ENCODE measurements at places on chromosomes 3 and 15. TPM values are rescaled to one million over a fixed set of nuclear protein-coding genes. Genes with fewer than 3 reads are reported as not detected.

DNA sequence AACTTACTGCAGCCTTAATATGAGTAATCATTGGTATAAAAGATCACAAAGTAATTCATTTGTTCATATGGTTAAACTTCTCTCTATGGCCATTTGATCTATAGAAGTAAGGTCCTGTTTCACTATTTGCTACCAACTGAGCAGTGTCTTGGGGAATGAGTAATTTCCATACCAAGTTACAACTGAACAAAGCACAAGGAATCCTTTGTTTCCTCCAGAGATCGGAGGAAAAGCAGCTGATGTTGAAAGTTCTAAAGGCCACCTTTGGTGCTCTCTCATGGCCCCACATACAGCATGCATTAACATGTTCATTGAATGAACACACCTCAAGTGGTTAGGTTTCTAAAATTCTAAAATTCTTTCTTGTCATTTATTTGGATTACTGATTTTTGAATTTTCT lies 7.1 kb upstream of the CNTN3 start:
- H3K4me1 ChIP-seq, result no peaks in the 10 kb centered on the region
- no peak for DNase-seq
- no peak overlapping the region for H3K4me3 ChIP-seq
- H3K36me3 ChIP-seq, result no peaks in the 10 kb centered on the region
- no peaks in the 10 kb centered on the region for H3K27me3 ChIP-seq

- H3K4me1 ChIP-seq, result no peaks in the 10 kb centered on the region
- no peak for DNase-seq
- H3K27me3 ChIP-seq, result no peaks in the 10 kb centered on the region
- H3K4me3 ChIP-seq, result no peak overlapping the region
Observed at GRCh38 chr3:71843071-71843470, 58.1 kb upstream of the PROK2 start.

GRCh38 chr3:163011596-163011995 lies 1515.0 kb downstream of the OTOL1 start:
- H3K4me1 ChIP-seq, result no peaks in the 10 kb centered on the region
- H3K36me3 ChIP-seq, result no peaks in the 10 kb centered on the region
- H3K4me3 ChIP-seq, result no peak overlapping the region
- no peaks in the 10 kb centered on the region for H3K27me3 ChIP-seq
- no peak for DNase-seq

GRCh38 chr15:41031232-41032078 lies 78.2 kb downstream of the CHAC1 start:
- H3K27ac ChIP-seq, result no peak overlapping the region

GRCh38 chr3:42189001-42189460 lies 77.0 kb downstream of the CCK start:
- no peaks in the 10 kb centered on the region for H3K36me3 ChIP-seq
- H3K4me1 ChIP-seq, result peaks cover 6% of the 10 kb centered on the region
- no peak for DNase-seq
- no peaks in the 10 kb centered on the region for H3K27me3 ChIP-seq
- peak overlapping the region; percentile 19 for H3K27ac ChIP-seq
- no peak overlapping the region for H3K4me3 ChIP-seq

- H3K27ac ChIP-seq, result no peak overlapping the region
- no peak overlapping the region for H3K4me3 ChIP-seq
- no peaks in the 10 kb centered on the region for H3K36me3 ChIP-seq
- no peaks in the 10 kb centered on the region for H3K4me1 ChIP-seq
Observed at GRCh38 chr15:37933666-37934065, 774 bp upstream of the TMCO5A start.

DNA sequence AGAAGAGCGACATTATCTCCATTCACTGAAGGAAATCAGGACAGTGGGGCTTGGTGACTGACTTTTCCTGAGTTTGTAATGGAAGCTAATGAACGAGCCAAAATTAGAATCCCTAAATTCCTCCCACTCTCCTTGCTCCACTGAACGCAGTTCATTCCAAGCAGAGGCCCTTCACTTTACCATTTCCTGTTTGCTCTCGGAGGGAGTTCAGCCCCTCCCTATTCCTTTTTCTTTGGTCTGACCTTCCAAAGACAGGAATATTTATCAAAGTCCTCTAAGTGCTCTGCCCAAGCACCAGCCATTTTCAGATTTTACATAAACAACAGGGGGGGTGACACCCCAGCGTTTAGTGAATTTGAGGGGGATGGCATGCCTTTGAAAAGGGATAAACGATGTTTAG lies 24.0 kb upstream of the PTPRG start:
- H3K36me3 ChIP-seq, result no peaks in the 10 kb centered on the region
- no peak overlapping the region for H3K27ac ChIP-seq
- no peaks in the 10 kb centered on the region for H3K4me1 ChIP-seq
- no peak for DNase-seq
- H3K27me3 ChIP-seq, result no peaks in the 10 kb centered on the region

DNA sequence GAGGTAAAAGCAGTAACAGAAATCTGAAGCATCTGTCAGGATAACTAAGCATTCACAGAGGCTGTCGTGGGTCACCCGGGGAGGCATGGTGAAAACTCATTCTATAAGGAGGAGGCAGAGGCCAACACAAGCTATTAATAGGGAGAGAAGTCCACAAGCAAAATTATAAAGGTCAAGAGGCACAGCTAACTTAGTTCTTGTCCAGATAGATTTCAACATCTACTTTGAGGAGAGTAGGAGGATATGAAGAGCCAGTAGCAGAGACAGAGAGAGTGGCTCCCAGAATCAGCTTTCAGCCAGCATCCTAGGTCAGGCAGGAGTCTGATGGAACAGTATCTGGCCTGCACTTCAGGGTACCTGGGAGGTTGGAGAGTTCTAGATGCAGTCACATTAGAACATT lies 95.3 kb downstream of the STAC start:
- no peak overlapping the region for H3K27ac ChIP-seq
- H3K36me3 ChIP-seq, result no peaks in the 10 kb centered on the region
- no peak overlapping the region for H3K4me3 ChIP-seq
- no peak for DNase-seq

- no peak overlapping the region for H3K4me3 ChIP-seq
- no peaks in the 10 kb centered on the region for H3K27me3 ChIP-seq
- H3K4me1 ChIP-seq, result peaks cover 3% of the 10 kb centered on the region
- DNase-seq, result no peak
Observed at GRCh38 chr3:127743351-127744252, 70.8 kb downstream of the ABTB1 start.

- H3K27ac ChIP-seq, result no peak overlapping the region
- H3K27me3 ChIP-seq, result no peaks in the 10 kb centered on the region
- H3K4me1 ChIP-seq, result no peaks in the 10 kb centered on the region
- H3K36me3 ChIP-seq, result no peaks in the 10 kb centered on the region
Observed at GRCh38 chr15:53454843-53455721, 304.4 kb downstream of the WDR72 start.

GRCh38 chr15:85306946-85307686 lies 73.3 kb upstream of the AKAP13 start:
- no peak overlapping the region for H3K27ac ChIP-seq
- no peaks in the 10 kb centered on the region for H3K36me3 ChIP-seq
- H3K27me3 ChIP-seq, result no peaks in the 10 kb centered on the region
- DNase-seq, result no peak
- no peak overlapping the region for H3K4me3 ChIP-seq

GRCh38 chr3:187839422-187839821 lies 94.2 kb upstream of the BCL6 start:
- no peak for DNase-seq
- H3K27ac ChIP-seq, result no peak overlapping the region
- no peak overlapping the region for H3K4me3 ChIP-seq
- no peaks in the 10 kb centered on the region for H3K27me3 ChIP-seq
- H3K4me1 ChIP-seq, result no peaks in the 10 kb centered on the region
- H3K36me3 ChIP-seq, result no peaks in the 10 kb centered on the region

DNA sequence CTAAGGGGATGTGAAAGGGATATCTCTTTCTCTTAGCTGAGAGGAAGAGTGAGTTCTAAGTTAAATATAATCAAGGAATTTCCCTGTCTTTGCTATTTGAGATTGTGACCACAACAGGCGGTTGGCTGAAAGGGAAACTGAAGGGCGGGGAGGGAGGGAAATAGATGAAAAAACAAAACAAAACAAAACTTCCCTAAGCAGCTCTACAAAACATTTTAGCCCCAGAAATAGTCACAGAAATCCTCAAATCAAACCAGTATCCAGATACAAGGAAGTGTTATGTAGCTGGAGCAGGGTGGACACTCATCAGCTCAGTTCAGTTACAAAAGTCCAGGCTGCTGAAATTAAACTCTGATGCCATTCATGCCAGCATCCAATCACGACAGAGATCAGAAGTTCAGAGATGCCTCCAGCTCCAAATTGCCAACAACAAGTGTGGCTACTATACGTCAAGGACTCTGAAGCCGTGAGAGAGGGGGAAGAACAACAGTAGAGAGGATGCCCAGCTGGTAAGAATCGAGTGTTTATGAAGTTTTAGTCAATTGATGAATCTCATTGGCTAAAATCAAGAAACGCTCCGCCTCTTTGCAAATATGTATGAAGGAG lies 319 bp upstream of the TP63 start:
- H3K4me1 ChIP-seq, result no peaks in the 10 kb centered on the region
- no peaks in the 10 kb centered on the region for H3K27me3 ChIP-seq
- H3K27ac ChIP-seq, result no peak overlapping the region
- no peaks in the 10 kb centered on the region for H3K36me3 ChIP-seq
- no peak overlapping the region for H3K4me3 ChIP-seq
- DNase-seq, result no peak

- H3K4me3 ChIP-seq, result no peak overlapping the region
- H3K27me3 ChIP-seq, result no peaks in the 10 kb centered on the region
- no peaks in the 10 kb centered on the region for H3K36me3 ChIP-seq
Observed at GRCh38 chr3:170636400-170636973, 50.6 kb upstream of the SLC7A14 start.

GRCh38 chr15:25777037-25777436 lies 86.1 kb downstream of the ATP10A start:
- H3K4me1 ChIP-seq, result no peaks in the 10 kb centered on the region
- no peak overlapping the region for H3K4me3 ChIP-seq
- no peak overlapping the region for H3K27ac ChIP-seq
- no peak for DNase-seq

GRCh38 chr3:157916672-157917071 lies 189.5 kb downstream of the SHOX2 start:
- DNase-seq, result no peak
- no peak overlapping the region for H3K27ac ChIP-seq
- no peak overlapping the region for H3K4me3 ChIP-seq
- no peaks in the 10 kb centered on the region for H3K4me1 ChIP-seq
- H3K27me3 ChIP-seq, result no peaks in the 10 kb centered on the region

GRCh38 chr3:148266341-148266740 lies 431.4 kb upstream of the AGTR1 start:
- no peaks in the 10 kb centered on the region for H3K27me3 ChIP-seq
- no peak for DNase-seq
- H3K27ac ChIP-seq, result no peak overlapping the region

DNA sequence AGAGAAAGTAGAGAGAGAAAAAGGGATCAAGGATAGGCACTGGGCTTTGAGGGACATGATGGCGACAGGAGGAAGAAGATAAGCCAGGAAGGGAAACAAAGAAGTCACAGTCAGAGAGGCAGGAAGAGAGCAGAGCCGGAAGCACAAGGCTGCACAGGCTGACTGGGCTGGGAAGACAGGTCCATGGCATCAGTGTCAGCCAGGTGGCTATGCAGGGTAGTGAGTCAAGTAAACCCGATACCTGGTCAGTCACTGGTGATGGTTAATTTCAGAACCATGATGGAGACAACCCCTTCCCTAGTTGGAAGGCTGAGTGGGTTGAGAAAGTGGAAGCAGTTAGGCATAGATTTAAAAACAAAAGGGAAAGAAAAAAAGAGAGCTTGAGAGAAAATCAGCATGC lies 203.8 kb downstream of the EPHB1 start:
- no peaks in the 10 kb centered on the region for H3K27me3 ChIP-seq
- H3K27ac ChIP-seq, result no peak overlapping the region
- H3K36me3 ChIP-seq, result no peaks in the 10 kb centered on the region
- DNase-seq, result no peak

GRCh38 chr3:72888546-72889309 lies 882 bp downstream of the GXYLT2 start:
- H3K27me3 ChIP-seq, result no peaks in the 10 kb centered on the region
- H3K4me1 ChIP-seq, result peaks cover 13% of the 10 kb centered on the region
- H3K27ac ChIP-seq, result peak overlapping the region; percentile 88
- no peak for DNase-seq
- no peaks in the 10 kb centered on the region for H3K36me3 ChIP-seq

- H3K4me1 ChIP-seq, result no peaks in the 10 kb centered on the region
- no peak for DNase-seq
- H3K36me3 ChIP-seq, result no peaks in the 10 kb centered on the region
- H3K4me3 ChIP-seq, result no peak overlapping the region
- no peaks in the 10 kb centered on the region for H3K27me3 ChIP-seq
Observed at GRCh38 chr3:76138921-76139320, 353.6 kb upstream of the ZNF717 start.

CKMT1B gene
- not detected for total RNA-seq

MITF gene
- 23.3 TPM for total RNA-seq

NDUFB5 gene
- 95.9 TPM for total RNA-seq

QTRT2 gene
- total RNA-seq, result 25.8 TPM

PLS1 gene
- total RNA-seq, result 15.7 TPM

CLDN11 gene
- total RNA-seq, result 8.2 TPM
